ENCODE measurements at places on chromosomes 16 and 17.

DNA sequence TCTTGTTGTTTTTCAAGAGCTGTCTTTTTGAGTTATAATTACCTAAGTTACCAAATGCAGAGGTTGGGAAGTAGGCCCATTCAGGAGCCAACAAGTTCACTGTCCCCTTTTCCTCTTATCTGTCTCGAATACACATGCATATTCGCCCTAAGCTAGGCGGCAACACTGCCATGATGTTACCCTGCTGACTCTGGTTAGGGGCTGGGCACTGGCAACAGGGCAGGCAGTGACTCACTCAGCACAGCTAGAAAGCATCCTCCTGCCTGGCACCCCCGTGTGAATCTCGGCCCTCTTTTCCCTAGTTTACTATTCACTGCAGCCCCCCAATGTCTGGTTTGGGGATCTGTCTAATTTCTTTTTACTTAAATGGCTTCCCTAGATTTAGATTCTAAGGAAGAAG is 13.8 kb downstream of the DBF4B start:
- ATAC-seq, result no peak

GRCh38 chr17:30323262-30323894 is 10.5 kb downstream of the TMIGD1 start:
- no peak for ATAC-seq

GRCh38 chr17:61054436-61054835 is 345.2 kb upstream of the TBX2 start:
- no peak for ATAC-seq

DNA sequence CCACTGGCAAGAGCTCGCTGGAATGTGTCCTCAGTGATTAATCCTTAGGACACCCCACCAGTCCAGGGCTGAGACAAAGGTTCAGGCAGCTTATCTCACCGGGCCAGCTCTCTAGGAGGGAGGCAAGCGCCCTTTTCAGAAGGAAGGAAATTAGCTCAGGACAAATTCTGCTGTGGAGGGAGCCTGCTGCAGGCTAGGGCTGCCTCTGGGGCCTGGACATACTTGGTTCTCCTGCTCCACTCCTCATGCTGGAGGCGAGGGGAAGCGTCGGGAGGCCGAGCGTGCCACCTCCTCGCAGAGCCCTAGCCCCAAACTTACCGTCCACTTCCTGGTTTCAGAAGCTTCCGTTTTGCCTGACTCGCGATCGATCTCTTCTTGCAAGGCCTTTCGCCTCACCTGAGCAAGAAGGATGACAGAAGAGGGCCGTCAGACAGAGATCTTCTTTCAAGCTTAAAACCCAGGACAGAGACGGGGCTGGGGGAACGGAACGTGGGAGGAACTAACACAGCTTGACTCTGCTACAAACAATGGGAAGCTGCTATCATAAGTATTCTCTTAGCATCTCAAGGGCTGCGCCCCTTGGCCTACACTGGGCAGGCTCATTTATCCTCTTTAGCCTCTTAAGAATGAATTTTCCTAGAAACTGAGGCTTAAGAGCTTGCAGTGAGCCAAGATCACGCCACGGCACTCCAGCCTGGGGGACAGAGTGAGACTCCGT is 7.7 kb downstream of the KNOP1 start:
- ATAC-seq, result no peak

- peak; percentile 60 for ATAC-seq
Observed at GRCh38 chr17:7351665-7352502, at the start of gene KCTD11. Gene KCTD11, plus strand, starts transcription at chr17:7352162.

GRCh38 chr16:67326472-67327309 is at the start of the genes KCTD19 and LRRC36:
Gene KCTD19, minus strand, starts transcription at chr16:67326741. Its CDS starts 34 bp downstream, at chr16:67326707.
Gene LRRC36, plus strand, starts transcription at chr16:67326815. Its CDS starts 48 bp downstream, at chr16:67326863.
- ATAC-seq, result peak; percentile 51
